Mesendoderm (in vitro differentiated cells): ENCODE measurements at places on chromosomes 6 and 20.

DNA sequence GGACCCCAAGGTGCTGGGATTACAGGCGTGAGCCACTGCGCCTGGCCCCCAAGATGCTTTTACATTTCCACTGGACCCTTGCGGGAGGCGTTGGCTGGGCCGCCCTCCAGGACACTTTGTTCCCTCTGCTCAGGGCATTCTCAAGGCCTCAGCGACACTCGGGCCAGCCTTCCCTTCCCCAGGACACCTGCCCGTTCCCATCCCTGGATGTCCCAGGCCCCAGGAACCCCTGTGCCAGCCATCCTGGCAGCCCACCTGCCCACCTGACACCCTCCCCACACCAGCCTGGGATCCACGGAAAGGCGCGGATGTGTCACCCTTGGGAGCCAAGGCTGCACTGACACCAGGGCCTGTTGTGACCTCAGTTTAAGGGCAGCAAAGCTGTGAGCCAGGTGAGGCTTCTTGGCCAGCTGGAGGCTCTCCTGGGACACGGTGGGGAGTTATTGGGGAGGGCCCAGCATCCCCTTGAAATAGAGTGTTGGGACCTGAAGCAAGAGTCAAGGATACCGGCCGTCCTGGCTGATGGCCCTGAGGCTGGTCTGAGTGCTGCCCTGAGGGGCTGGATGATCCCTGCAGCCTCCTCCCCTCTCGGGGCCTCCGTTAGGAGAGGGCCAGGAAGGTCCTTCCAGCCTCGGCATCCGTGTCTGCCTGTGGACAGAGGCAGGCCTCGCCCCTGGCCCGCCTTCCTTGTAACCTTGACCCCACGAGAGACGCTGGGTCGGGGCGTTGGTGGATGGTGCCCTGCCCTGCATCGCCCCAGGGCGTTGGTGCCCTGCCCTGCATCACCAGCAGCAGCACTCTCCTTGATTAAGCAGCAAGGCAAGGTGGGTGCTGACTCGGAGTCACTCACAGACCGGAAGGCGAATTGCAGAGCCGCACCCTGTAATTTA lies 84.2 kb upstream of the BHLHE23 start:
- DNase-seq = no peak

- no peak for DNase-seq
These were observed 3.8 kb upstream of the CUL9 start for GRCh38 chr6:43178150-43178549.

DNA sequence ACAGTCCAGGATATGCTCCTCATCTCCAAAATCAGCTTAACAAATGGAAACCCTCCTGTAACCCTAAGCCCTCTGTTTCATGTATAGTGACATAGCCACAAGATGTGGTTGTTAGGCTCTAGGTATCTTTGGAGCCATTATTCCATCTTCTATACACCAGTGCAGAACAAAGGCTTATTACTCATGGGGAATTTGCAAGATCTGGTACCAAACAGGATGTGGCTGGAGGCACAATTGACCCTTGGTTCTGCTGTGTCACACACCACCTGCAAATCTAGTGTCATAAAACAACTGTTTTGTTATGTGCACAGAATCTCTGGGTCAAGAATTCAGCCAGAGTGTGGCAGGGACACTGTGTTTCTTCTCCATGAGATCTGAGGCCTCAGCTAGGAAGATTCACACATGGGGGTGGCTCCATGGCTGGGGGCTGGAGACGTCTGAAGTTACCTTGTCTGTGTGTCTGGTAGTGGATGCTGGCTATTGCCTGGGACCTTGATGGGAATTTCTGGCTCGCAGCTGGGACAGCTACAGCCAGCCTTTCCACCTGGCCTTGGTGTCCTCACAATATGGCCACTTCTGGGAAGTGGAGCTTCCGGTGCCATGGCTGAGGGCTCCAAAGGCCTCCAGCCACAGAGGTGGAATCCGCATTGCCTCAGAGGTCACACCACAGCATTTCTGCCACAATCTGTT lies 369.9 kb downstream of the CDH26 start:
- DNase-seq = no peak

- DNase-seq = no peak
These were observed 115.9 kb downstream of the QKI start for GRCh38 chr6:163530406-163530805.

GRCh38 chr6:53926505-53926904 lies 131.7 kb downstream of the LRRC1 start:
- DNase-seq = peak; percentile 63

GRCh38 chr6:113450061-113450465 lies 407.1 kb upstream of the MARCKS start:
- peak; percentile 56 for DNase-seq

- DNase-seq = no peak
These were observed 9.3 kb upstream of the NCR2 start for GRCh38 chr6:41326092-41326491.

DNA sequence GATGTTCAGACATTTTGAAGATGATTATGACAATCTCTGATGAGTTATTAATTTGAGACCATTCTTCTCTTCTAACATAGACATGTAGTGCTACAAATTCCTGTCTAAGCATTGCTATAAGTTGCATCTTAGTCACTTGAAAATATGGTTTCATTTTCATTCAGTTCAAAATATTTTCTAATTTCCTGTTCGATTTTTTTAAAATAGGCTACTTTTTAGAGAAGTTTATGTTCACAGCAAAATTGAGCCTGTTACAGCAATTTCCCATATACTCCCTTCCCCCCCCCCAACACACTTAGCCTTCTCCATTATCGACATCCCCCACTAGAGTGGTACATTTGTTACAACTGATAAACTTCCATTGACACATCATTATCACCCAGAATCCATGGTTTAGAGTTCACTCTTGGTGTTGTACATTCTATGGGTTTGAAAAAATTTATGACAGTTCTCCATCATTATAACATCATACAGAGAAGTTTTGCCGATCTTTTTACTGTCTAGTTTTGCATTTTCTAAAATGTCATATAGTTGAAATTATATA lies 31.2 kb downstream of the PLAGL1 start:
- DNase-seq = no peak
